Stimulated activated CD4-positive, alpha-beta T cell treated with anti-CD3 and anti-CD28 coated beads, Interleukin-2, amount 100 ng/mL, for 4 hours (primary cell): ENCODE measurements at places on chromosomes 13 and 19.

- DNase-seq, result no peak
Measured at GRCh38 chr13:66926851-66927524, 303.1 kb downstream of the PCDH9 start.

DNA sequence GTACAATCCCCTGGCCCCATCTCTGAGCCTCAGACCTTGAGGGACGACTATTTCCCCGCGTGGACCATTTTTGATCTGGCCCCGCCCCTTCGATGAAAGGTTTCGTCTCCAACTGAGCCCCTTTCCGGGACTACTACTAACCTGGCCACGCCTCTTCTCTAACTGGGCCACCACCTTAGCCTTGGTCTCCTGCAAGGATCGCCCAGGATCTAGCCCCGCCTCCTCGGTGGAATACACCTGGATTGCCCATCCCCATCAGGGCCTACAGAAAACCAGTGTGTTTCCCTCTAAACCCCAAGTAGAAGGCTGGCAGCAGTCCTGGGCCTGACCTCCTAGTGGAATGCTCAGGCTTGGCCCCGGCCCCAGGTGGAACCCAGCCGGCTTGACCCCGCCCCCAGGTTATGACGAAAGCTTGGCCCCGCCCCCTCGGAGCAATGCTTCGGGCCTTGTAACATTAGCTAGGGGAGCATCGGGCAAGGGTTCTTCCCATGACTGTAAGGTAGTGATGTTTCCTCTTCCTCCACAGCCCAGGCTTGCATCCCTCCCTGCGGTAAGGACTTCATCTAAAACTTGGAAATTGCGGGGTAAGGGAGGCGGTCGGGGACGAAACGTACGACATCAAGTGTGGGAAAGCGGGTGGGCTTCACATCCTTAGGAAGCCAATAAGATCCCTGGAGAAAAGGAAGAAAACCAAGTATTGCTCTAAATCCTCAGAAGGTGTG is 9.1 kb downstream of the SPACA6 start:
- DNase-seq, result peak; percentile 41

GRCh38 chr13:31920727-31921100 is 110.9 kb upstream of the FRY start:
- no peak for DNase-seq

GRCh38 chr19:3983936-3984583 is 1.2 kb downstream of the EEF2 start:
- DNase-seq, result no peak

DNA sequence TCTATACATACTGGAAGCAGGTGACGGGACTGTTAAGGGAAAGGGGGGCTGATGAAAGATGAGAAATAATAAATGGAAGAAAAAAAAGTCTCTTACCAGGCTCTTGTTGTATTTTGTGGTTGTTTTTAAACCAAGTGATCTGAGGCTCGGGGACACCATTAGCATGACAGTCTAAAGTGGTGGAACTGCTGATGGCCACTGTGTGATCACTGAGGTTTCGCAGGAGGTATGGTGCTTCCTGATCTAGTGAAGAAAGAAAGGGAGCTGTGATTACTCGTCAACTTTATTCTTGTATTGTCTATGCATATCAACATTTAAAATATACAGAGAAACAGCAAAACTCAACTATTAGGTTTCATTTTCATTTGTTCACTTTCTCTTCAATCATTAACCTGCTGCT is 110.1 kb downstream of the FLT1 start:
- no peak for DNase-seq

DNA sequence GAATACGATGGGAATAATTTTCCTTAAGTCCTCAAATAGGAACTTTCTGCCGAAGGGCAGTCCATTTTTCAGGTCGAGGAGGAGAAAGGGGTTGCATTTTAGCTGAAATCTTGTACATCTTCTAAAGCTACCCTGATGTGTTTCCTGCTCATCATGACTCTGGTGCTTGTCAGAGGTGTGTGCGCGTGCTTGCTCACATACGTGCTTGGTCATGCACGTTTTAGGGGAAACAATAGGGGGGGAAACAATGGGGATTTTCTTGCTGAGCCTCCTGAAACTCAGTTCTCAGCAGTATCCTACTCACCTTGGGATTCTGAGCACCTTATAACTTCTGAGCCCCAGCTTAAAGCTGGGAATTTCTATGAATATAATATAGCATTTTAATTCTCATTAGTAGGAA is 44.7 kb downstream of the TM9SF2 start:
- no peak for DNase-seq

DNA sequence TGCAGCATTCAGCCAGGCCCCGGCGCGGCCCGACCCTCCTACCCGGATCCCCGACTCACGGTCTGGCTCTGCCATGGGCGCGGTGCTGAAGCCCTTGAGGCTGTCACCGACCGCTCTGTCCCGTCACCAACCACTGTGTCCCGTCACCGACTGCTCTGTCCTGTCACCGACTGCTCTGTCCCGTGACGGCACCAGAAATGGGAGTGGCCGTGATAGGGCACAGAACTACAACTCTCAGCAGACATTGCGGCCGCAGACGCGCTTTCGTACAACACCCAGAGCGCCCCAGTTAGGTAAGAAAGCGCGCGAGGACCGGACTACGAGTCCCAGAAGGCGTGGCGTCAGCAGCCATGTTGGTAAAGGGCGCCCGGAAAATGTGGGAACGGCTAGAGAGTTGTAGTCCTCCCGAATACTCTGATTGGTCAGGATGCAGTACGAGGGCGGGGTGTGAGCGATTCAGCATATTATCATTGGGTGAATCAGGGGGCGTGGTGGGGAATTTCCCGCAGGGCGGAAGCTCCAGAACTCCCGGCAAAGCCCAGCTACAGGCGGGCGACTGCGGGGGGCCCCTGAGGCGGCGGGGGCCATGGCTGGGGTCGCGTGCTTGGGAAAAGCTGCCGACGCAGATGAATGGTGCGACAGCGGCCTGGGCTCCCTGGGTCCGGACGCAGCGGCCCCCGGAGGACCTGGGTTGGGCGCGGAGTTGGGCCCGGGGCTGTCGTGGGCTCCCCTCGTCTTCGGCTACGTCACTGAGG is at the start of the genes NFKBIB and SIRT2:
TSS of gene NFKBIB (plus strand) at position 523 of the 755 bp plus-strand sequence. CDS start at position 587, 64 bp downstream.
TSS of gene SIRT2 (minus strand) at position 172 of the 755 bp plus-strand sequence. CDS start at position 75, 97 bp downstream.
- DNase-seq, result peak; percentile 99

DNA sequence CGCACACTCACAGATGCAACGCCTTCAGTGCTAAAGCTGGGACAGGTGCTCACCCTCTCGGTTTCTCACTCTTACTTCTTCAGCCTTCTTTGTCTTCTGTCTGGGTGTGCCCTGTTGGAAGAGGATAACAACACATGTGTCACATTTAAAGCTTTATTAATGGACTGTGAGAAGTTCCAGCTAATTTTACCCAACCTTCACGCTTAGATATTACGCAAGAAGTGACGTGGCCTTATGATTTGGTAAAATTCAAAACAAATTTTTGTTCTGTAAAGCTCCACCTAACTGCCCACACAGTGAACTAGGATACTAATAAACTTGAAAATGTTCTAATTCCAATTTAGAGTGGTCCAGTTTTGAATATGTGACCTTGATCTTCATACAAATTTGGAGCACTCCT is 66.7 kb upstream of the LRCH1 start:
- no peak for DNase-seq

DNA sequence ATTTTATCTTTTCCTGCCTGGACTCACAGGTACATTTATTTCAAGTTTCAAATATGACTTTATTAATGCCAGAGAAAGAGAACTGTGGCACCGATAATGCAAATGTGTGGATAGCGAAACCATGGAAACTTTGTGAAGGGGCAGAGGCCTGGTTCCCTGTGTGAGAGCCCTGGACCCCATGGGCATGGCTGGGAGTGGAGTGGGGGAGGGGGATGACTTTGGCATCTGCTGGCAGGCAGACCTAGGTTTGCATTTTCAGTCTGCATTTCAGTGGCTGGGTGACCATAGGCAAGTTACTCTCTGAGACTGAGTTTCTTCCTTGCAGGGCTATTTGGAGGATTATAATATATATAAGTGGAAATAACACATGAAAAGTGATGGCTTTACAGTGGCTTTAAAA is 163.8 kb upstream of the TMTC4 start:
- DNase-seq, result no peak

GRCh38 chr13:43546251-43546650 is 240.5 kb downstream of the ENOX1 start:
- DNase-seq, result no peak

GRCh38 chr19:35228177-35228930 is at the start of gene FAM187B:
Gene FAM187B (minus strand): TSS chr19:35228739. CDS start chr19:35228680, 59 bp downstream.
- no peak for DNase-seq

DNA sequence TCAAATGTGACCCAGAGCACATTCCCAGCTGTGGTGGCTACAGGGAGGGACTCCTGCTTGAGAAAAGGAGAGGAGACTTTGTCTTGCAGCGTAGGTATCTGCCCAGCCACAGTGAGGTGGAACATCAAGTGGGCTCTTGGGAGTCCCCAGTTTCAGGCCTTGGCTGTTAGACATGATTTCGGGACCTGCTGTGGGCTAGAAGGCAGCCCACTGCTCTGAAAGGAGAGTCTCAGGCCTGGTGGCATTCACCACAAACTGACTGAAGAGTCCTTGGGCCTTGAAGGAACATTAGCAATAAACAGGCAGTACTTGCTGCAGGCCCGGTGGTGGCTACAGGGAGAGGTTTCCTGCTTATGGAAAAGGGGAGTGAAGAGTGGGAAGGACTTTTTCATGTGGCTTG is 61.8 kb upstream of the TEX29 start:
- no peak for DNase-seq

DNA sequence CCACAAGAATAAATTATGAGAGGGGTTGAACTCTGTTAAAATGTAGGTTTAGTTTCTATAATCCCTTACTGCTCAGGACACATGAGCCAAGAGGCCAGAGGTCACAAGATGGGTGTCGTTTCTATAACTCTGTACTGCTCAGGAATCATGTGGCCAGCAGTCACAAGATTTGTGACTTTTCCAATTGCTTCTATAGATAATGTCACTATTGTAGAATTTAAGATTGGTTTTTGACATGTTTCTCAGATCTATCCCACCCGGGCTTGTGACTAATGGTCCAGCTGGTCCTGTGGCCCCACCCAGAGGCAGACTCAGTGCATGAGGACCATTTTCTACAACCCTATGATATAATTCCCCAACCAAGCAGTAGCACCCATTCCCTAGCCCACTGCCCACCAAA is 662.0 kb upstream of the KLF12 start:
- DNase-seq, result no peak

- no peak for DNase-seq
Measured at GRCh38 chr13:98214008-98214643, 37.1 kb upstream of the RNF113B start.

DNA sequence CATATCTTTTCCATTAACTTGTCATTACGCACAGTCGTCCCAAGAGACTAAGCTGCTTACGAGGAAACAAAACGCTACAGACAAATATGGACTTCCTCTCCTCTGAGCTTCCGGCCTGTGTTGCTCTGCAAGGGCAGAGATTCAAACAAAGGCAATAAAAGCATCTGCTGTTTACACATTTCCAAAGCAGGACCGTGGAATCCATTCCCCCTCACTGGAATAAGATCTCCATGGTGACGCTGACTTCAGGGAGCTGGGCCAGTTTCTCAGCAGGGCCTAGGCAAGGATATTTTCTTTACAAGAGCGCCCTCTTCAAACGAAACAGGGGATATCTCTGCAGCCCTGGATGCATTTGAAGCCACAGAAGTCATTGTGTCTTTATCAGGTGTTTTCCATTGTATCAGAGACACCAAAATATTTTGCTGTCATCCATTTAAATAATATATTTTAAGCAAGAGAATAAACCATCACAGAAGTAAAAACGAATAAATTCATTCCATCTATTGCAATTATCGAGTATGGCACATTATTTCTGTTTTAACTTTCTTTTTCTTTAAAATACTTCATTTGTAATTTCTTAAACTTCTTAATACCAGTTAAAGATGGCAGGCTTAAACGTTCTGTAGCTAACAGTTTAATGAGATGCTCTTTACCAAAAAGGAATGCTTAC is 177.5 kb downstream of the DCLK1 start:
- no peak for DNase-seq

- DNase-seq, result no peak
Measured at GRCh38 chr19:15276620-15277215, 44.5 kb upstream of the EPHX3 start.

DNA sequence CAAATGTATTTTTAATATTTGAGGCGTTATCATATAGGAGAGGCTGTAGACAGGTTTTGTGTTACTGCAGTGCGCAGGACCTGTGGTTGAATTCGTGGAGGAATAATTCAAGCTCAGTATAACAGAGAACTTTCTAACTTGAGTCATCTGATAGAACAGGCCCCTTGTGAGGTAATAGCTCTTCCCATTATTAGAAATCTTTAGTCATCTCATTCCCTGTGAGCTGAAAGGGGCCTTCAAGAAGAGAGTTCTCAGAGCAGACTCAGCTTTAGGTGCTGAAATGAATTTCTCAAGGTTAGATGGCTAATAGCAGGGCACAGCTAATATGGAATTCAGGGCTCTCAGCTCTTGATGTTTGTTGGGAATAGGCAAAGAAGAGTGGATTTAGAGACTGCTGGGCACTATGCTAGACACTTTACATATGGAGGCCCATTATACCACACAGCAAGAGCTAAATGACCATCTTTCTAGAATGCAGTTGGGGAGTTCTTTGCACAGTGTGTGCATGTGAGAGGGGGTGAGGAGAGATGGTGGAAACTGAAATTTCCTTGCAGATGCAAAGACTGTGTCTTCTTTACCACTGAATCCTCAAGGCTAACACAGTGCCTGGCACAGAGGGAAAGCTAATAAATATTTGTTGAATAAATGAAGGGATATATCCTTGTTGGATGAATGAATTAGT is 89.5 kb downstream of the DGKH start:
- DNase-seq, result no peak

GRCh38 chr13:90956031-90956430 is 391.5 kb upstream of the MIR17HG start:
- DNase-seq, result no peak

DNA sequence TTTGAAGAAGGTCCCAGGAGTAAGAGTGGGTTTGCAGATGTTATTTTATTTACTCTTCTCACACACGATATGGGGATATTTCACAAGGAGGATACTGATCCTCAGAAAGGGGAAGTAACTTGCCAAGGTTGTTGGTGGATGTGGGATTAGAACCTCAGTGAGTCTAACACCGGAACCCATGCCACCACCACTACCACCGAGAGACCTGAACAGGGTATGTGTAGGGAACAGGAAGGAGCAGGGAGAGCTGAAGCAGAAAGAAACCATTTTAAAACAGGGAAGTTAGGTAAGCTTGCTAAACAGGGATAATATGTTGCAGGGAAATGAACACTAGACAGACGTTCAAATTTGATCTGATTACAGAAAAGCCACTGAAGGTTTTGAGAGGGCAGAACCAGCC is 11.6 kb upstream of the CEACAM3 start:
- DNase-seq, result no peak

DNA sequence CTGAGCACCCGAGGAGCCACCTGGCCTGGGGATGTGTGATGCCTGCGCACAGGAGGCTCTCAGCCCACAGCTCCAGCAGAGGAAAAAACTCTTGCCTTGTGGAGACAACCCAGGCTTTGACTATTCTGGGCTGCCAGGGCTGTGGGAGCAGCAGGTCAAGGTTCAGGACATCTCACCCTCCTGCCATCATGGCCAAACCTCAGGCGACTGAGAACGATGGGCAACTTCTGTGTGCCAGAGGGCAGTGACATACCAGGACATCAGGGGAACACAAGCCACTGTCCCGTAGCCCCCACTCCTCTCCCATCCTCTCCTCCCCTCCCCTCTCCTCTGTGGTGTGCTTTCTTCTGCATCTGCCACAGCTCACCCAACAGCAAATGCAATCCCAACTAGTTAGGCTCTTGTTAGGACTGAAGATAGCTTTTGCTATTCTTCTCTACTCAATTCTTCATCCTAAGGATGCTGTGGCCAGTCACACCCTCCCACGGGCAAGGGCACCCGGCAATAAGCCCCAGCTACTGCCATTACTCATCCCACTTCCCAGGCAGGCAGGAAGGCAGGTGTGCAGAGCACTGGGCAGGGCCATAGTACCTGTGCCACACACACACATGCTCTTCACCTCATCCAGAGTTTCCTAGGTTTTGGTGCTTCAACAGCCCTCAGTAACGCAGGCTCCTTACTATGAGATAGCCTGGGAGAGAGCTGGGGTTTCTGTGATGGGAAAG is 16.8 kb downstream of the ELL start:
- DNase-seq, result no peak
